ENCODE measurements at places on chromosomes 2 and 18. TPM values are rescaled to one million over a fixed set of nuclear protein-coding genes. Genes with fewer than 3 reads are reported as not detected.

GRCh38 chr18:3481696-3482210 is 31.8 kb downstream of the TGIF1 start:
- H3K36me3 ChIP-seq, result no peaks in the 10 kb centered on the region
- peaks cover 4% of the 10 kb centered on the region for H3K4me1 ChIP-seq
- no peak overlapping the region for H3K4me3 ChIP-seq
- DNase-seq, result peak; percentile 29
- no peak overlapping the region for H3K27ac ChIP-seq

- peaks cover 3% of the 10 kb centered on the region for H3K36me3 ChIP-seq
- no peaks in the 10 kb centered on the region for H3K4me1 ChIP-seq
- DNase-seq, result peak; percentile 26
- H3K4me3 ChIP-seq, result no peak overlapping the region
- H3K27ac ChIP-seq, result no peak overlapping the region
- H3K27me3 ChIP-seq, result no peaks in the 10 kb centered on the region
These were observed 31.3 kb upstream of the RAPGEF4 start for GRCh38 chr2:172704072-172704936.

DNA sequence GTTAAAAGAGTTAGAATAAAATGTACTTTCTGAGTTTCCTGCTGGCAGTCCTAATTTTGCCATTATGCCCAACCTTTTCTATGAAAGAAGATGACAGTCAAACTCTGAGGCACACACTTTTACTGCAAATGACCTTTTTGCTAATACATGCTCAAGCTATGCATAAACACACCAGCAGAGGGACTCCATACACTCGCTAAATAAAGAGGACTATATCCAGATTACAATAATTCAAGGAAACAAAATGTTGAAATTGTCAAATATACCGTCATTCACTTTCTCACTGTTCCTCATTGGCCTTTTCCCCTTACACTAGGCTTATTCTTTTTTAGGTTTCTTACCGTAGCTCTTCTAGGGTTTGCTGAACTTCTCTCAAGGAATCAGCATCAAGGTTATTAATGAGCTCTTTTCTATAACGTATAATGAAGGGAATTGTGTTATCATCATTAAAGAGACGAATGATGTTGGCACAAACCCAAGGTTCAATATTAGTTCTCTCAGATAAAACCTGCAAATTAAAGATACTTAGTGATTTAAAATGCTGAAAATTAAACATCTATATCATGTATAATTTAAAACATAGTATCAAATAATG is 25.7 kb downstream of the SRBD1 start:
- DNase-seq, result no peak
- no peaks in the 10 kb centered on the region for H3K27me3 ChIP-seq
- peaks cover 5% of the 10 kb centered on the region for H3K36me3 ChIP-seq
- H3K4me1 ChIP-seq, result no peaks in the 10 kb centered on the region

The UNC80 gene
- total RNA-seq, result 2.8 TPM

DNA sequence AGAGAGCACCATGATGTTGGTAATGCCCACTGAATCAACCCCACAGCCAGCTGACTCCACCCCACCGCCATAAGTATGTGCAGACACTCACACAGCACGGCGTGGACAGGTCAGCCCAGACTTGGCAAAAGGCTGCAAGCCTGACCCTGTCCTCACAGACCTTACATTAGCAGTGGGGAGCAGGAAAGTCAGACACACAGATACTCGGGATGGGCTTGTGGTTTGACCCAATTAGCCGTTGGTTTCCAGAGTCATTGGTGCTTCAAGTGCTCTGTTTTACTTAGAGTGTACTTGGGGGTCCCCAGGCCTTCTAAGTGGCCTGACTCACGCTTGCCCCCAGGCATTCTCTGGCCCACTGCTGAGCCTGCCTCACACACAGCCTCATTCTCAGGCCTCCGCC is 36.7 kb downstream of the EN1 start:
- no peak for DNase-seq
- peaks cover 25% of the 10 kb centered on the region for H3K4me1 ChIP-seq
- no peak overlapping the region for H3K27ac ChIP-seq
- H3K4me3 ChIP-seq, result no peak overlapping the region

The SULT1C4 gene
- total RNA-seq, result 8.0 TPM

The DSG4 gene
- total RNA-seq, result not detected

DNA sequence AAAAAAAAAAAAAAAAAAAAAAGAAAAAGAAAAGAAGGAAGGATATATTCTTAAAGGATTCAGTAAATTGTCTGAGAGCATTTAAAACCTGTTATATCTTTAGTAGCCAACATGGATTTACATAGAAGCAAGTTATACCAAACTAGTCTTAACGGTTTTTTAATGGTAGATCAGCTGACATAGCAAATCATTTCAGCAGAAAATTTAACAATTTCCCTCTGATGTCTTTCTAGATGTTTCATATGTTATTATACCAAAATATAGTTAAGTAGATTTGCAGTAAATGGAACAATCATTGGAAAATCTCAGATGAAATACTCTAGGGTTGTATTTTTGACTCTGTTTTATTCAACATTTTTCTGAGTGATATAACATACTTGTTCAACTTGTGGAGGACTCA is 72.9 kb downstream of the BABAM2 start:
- H3K27me3 ChIP-seq, result no peaks in the 10 kb centered on the region
- peak overlapping the region; percentile 69 for H3K27ac ChIP-seq
- peaks cover 9% of the 10 kb centered on the region for H3K36me3 ChIP-seq
- no peak for DNase-seq
- H3K4me1 ChIP-seq, result peaks cover 33% of the 10 kb centered on the region

DNA sequence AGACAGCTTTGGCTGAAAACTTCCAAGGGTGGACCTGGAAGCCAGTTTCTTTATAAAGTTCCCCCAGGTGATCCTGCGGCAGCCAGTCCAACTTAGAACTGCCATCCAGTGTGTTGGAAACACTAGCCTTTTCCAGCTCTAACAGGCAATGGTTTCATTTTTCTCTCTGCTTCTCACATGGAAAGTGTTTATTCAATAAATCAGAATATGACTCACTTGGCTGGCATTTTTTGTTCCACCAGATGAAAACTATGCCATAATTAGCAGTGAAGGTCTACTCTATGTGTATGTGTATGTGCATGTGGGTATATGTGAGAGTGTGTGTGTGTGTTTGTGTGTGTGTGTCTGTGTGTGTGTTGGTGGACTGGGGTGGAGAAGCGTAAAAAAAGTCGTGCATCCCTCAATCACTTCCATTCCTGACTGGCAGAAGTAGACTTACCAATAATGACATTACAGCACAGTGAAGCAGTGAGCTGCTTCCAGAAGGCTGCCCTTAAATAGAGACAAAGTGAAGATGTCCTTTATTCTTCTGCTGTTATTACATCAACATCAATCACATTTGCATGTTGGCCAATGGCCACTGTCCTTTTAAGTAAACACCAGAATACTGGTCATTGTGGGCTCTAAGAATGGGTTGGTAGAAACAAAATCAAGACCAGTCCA is 90.9 kb upstream of the SETBP1 start:
- DNase-seq, result no peak
- peaks cover 10% of the 10 kb centered on the region for H3K4me1 ChIP-seq
- H3K27ac ChIP-seq, result no peak overlapping the region
- no peaks in the 10 kb centered on the region for H3K36me3 ChIP-seq
- no peaks in the 10 kb centered on the region for H3K27me3 ChIP-seq

DNA sequence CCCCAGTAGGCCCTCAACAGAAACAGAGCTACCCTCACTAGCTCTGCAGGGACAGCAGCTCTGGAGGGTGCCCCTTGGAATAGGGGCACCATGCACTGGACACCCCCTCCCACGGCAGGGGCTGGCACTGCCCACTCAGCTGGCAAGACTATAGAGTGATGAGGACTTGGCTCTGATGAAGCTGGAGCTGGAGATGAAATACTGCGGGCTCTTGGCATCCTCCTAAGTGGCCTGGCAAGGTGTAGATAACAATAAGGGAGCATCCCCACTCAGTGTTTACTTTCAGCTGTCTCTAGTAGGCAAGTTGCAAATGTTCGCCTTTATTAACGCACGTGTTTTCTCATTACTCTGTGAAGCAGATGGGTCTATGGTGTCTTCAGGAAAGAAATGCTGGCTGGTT is 92.7 kb downstream of the PDCL3 start:
- no peak for DNase-seq
- no peaks in the 10 kb centered on the region for H3K27me3 ChIP-seq
- H3K27ac ChIP-seq, result no peak overlapping the region

GRCh38 chr2:143559147-143559546 is 429.9 kb downstream of the ARHGAP15 start:
- no peak overlapping the region for H3K27ac ChIP-seq
- no peaks in the 10 kb centered on the region for H3K36me3 ChIP-seq
- H3K4me3 ChIP-seq, result no peak overlapping the region

The UGT1A3 gene
- total RNA-seq, result not detected

DNA sequence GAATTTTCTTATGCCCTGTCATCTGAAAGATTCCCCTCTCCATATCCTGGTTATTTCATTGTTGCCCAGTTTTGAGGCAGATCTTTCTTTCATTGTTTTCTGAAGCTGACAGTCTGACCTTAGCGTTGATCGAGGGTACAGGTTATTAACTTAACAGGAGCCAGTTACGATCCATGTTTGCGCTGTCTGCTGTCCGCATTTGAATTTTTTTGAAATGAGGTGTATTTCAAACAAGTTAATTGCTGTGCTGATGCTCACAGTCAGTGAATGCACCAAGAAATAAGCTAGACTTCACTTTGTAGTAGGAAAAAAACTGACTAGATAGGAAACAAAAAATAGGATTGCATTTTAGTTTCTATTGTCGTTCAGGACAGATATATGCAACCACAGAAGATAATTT is 34.8 kb upstream of the SPAG16 start:
- H3K27ac ChIP-seq, result no peak overlapping the region
- H3K27me3 ChIP-seq, result no peaks in the 10 kb centered on the region
- DNase-seq, result no peak
- H3K4me1 ChIP-seq, result peaks cover 20% of the 10 kb centered on the region
- no peaks in the 10 kb centered on the region for H3K36me3 ChIP-seq
- no peak overlapping the region for H3K4me3 ChIP-seq

The MLPH gene
- not detected for total RNA-seq

GRCh38 chr2:149038442-149039212 is at the start of gene LYPD6B:
LYPD6B (plus strand) TSS chr2:149038699; CDS start chr2:149130949, 92,250 bp downstream.
- DNase-seq, result peak; percentile 14
- peaks cover 68% of the 10 kb centered on the region for H3K27me3 ChIP-seq
- peak within 1 kb of the TSS; percentile 89 for H3K4me3 ChIP-seq
- H3K36me3 ChIP-seq, result no peaks in the 10 kb centered on the region
- peak within 1 kb of the TSS; percentile 19 for H3K27ac ChIP-seq
- peaks cover 4% of the 10 kb centered on the region for H3K4me1 ChIP-seq

The FHL2 gene
- 3.8 TPM for total RNA-seq

DNA sequence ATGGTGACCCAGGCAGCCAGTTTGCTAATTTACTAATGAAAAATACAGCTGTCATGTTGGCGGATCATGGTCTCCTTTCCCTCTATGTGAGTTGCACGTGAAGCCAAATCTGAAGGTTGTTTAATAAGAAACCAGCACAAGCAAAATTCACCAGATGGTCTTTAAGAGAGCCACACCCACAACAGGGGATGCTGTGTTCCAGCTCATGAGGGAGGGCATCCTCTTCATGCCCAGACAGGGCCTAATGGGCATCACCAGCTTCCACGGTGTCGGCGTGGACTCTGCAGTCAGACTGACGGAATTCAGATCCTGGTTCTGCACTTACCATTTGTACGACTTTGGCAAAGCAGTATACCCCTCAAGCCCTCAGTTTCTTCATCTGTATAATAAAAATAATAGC is 39.9 kb downstream of the TMEM247 start:
- H3K27ac ChIP-seq, result no peak overlapping the region
- no peak for DNase-seq
- H3K36me3 ChIP-seq, result peaks cover 10% of the 10 kb centered on the region
- H3K4me1 ChIP-seq, result no peaks in the 10 kb centered on the region

- no peak overlapping the region for H3K4me3 ChIP-seq
- no peaks in the 10 kb centered on the region for H3K4me1 ChIP-seq
- H3K27ac ChIP-seq, result no peak overlapping the region
- H3K36me3 ChIP-seq, result peaks cover 6% of the 10 kb centered on the region
These were observed 185.0 kb upstream of the RASGRP3 start for GRCh38 chr2:33291278-33292013.

The SIX2 gene
- not detected for total RNA-seq

The ARHGEF33 gene
- 1.1 TPM for total RNA-seq

- no peak overlapping the region for H3K4me3 ChIP-seq
- H3K4me1 ChIP-seq, result no peaks in the 10 kb centered on the region
- peaks cover 7% of the 10 kb centered on the region for H3K27me3 ChIP-seq
- H3K27ac ChIP-seq, result no peak overlapping the region
- no peak for DNase-seq
These were observed 27.5 kb upstream of the BZW1 start for GRCh38 chr2:200784215-200784614.

DNA sequence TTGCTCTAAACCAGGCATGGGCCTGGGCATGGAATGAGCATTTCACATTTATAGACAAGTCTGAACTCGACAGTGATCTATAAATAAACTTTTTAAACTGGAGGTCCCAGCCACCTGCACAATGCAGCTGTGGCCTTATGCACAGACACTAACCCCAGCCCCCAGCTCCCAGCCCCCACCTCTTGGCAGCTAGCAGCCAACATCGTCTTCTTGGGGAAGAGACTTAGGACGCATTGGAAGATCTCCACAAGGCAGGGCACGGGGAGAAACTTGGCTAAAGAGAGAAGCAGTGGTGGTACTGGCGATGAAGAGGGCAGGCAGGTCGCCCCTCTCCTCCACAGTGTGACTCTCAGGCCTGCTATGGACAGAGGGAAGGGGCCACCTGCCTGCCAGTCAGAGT is 213.2 kb downstream of the ANAPC1 start:
- no peak overlapping the region for H3K27ac ChIP-seq
- no peak for DNase-seq
- no peaks in the 10 kb centered on the region for H3K27me3 ChIP-seq
- H3K4me3 ChIP-seq, result no peak overlapping the region
- H3K4me1 ChIP-seq, result peaks cover 18% of the 10 kb centered on the region
- H3K36me3 ChIP-seq, result peaks cover 4% of the 10 kb centered on the region

DNA sequence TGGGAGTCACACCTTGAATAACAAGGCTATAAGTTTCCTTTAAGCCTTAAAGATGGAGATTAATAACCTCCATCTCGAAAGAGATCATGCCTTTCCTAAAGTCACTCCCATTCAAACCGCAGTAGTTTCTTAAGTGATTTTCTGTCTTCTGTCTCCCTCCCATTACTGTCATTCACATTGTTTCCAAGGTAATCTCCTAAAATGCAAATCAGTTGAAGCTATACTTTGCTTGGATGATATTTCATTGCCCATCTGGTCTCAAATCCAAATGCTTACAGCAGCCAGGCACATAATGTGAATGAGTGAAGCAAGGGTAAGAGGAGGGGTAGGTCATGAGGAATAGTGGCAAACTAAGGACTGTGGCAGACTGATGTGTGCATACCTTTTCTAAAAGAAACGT is 116.4 kb downstream of the CCDC141 start:
- no peak overlapping the region for H3K4me3 ChIP-seq
- H3K27me3 ChIP-seq, result peaks cover 2% of the 10 kb centered on the region
- no peak for DNase-seq
- H3K36me3 ChIP-seq, result peaks cover 5% of the 10 kb centered on the region
- no peak overlapping the region for H3K27ac ChIP-seq

The MPP4 gene
- total RNA-seq, result 0.18 TPM

DNA sequence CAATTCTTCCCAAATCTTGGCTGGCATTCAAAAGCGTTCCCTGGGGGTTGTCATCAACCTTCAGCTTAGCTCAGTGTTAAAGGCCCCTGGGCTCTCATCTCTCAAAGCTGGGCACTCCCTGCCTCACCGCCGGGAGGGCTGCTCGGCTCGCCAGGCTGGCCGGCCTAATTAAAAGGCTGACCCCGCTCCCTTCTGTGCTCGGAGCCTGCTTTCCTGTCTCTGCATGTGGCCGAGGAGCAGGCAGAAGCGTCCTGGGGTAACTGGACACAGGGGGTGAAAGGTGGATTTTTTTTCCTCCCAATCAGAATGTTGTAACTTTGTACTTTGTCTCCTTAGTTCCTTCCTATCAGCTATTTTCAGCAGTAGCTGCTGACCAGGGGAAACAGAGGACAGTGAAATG is 231.1 kb downstream of the GBX2 start:
- no peak for DNase-seq
- peaks cover 30% of the 10 kb centered on the region for H3K36me3 ChIP-seq
- H3K4me1 ChIP-seq, result peaks cover 31% of the 10 kb centered on the region
- H3K27me3 ChIP-seq, result no peaks in the 10 kb centered on the region
